ENCODE measurements at places on chromosomes 1 and 21.

DNA sequence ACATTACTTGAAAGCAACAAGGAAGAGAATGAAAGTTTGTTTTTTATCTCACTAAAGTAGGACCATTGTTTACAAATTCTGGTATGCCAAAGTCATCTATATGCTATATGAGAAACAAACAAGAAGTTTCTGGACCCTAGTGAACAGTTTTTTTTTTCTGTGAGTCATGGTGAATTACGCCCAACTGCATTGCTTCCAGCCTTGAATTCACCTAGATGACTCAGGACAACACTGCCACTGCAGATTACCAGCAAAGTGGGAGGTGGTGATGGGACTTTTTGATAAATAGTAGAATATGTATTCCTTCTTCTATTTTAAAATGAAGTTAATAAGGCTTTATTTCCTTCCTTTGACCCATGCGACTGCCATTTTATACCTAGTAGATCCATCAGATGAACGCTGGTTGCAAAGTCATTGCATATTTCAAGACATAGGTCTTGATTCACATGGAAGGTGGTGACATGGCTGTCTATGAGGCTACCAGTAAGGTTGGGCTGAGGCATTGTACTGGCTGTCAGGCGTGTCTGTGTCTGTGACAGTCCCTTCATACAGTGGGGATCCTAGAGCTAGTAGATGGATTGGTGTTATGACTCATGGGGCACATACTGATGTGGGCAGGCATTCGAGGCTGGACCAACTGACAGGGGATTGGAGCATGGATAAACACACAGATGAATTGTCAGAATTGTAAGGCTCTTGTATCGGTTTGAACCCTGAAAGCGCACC, 49.1 kb upstream of the APOBEC4 start:
- DNase-seq = no peak

GRCh38 chr21:33968995-33969348, 53.4 kb upstream of the ATP5PO start:
- DNase-seq = no peak

DNA sequence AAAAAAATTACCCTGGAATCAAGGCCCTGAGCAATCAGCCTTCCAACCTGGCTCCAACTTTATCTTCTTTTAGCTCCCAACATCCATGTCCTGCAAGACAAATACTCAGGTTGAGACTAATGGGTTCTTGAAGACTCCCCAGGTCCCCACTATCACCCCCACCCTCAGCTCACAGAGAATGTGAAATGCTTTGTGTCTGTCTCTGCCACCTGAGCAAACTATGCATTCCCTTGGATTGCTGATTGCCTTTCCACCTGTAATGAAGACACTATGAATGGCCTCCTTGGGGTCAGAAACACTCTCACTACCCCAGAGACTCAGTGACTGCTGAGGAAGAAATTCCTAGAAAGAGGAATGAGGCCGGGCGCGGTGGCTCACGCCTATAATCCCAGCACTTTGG, 121.2 kb upstream of the GALNT2 start:
- DNase-seq = no peak

- DNase-seq = peak; percentile 76
Observed at GRCh38 chr1:111032295-111032897, 68.7 kb upstream of the LRIF1 start.

DNA sequence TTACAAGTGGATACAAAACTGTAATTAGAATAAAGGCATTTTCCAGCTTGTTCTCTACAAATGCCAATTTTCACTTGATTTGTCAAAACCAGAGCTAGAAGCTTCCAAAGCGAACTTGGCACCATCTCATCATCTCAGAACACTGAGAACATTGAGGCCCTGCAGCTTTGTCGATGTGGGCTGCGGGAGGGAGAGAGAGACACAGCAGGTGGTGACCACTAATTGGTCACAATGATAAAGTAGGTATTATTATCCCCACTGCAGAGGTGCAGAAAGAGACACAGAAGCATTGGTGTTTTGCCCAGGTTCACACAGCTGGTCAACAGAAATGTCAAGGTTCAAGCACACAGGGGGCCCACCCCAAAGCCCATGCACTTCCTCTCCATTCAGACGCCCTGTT, 72.2 kb upstream of the KRTAP19-8 start:
- DNase-seq = no peak

DNA sequence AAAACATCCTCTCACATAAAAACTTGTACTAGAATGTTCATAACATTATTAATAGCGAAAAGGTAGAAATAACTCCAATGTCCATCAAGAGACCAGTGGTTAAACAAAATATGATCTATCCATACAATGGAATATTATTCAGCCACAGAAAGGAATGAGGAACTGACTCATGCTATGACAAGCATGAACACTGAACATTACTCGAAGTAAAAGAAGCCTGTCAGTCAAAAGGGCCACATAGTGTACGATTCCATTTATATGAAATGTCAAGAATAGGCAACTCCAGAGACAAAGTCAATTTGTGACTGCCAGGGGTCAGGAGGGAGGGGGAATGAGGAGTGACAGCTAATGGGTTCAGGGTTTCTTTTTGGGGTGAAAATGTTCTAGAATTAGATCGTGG, 2.3 kb downstream of the VPS26C start:
- no peak for DNase-seq

- no peak for DNase-seq
Observed at GRCh38 chr1:6688001-6688400, 13.6 kb downstream of the DNAJC11 start.

DNA sequence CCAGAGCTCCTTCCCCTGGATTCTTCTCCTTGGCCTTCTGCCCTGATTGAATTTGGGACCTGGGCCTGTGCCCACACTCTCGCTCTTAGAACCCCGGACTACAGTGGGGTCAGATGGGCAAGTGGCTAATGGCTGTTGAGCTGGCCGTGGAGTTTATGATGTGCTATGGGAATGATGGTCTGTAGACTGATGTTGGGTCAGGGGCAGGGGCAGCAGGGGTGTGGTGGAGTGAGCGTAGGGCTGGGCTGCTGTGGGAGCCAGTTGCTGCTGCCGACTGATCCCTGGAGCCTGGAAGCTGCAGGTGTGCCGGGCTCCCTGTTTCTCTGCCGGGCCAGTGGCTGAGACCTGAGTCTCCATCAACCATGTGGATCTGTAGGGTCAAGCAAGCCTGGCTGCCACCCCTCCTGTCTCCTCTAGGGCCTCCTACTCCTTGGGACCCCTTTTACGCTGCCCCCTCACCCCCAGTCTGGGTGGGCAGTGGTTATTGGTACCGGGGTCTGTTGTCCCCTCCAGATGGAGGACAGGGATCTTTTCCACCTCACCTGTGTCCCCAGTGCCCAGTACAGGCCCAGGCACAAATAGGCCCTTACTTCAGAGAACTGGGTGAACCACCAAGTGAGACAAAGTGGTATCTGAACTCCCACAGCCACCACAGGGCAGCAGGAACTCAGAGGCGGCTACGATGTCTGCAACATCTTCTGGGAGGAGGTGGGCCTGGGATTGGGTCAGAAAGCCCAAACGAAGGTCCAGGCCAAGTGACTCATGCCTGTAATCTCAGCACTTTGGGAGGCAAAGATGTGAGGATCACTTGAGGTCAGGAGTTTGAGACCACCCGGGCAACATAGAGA, 5.1 kb downstream of the PODN start:
- no peak for DNase-seq

- no peak for DNase-seq
Observed at GRCh38 chr1:119808491-119808890, 2.8 kb downstream of the REG4 start.

- no peak for DNase-seq
Observed at GRCh38 chr1:213050745-213051126, 305 bp upstream of the RPS6KC1 start.

GRCh38 chr1:109539676-109540075, at the start of gene GPR61:
Gene GPR61, plus strand, starts transcription at chr1:109539872. Its CDS starts 3,151 bp downstream, at chr1:109543023.
- no peak for DNase-seq

DNA sequence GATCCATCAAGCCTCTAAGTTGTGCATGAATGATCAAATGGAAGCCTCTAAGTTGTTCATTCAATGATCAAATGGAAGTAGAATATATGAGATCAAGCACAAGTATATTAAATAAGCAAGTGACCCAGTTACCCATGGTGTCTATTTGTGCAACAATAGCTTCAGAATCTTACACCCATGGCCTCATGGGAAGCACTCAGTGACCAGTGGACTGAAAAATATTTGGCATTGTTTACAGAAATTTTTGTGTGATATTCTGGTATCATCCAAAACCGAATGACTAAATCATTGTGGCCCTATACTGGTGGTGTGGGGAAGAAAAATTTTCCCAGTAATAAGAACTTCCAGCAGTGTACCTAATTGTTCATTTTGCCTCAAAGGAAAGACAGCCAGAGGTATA, 46.6 kb downstream of the DUSP10 start:
- no peak for DNase-seq

DNA sequence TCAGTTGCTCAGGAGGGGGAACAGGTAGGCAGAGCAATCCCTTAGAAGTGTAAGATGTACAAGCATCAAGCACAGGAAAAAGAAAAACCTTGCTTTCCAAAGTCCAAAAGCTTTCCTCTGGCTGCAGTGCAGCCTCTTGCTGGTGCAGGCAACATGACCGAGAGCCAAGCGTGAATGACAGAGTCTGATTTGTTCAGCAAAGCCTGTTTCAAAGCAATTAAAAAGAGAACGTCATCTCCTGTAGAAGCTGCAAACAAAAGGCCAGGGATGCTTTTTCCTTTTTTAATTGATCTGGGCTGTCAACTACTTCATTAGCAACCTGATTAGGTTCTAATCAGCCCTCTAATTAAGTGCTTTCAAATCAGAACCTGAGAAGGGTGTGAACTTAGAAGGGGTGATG, 38.2 kb upstream of the PLA2G2C start:
- no peak for DNase-seq

DNA sequence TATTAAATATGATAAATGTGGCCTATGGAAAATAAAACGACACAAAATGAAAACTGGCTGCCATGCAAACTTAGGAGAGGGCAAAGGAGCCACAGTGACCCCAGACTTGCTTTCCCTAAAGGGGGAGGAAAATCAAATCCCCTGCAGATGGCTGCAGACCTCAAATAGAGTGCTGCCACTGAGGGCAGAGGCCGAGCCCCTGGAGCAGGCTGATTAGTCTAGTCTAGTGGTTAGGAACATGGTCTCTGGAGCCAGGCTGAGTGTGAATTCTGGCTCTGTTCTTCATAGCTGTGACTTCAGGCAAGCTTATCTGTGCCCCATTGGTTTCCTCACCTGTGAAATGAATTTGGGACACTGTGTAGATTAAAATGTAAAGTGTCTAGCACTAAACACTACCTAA, 60.8 kb downstream of the ITPKB start:
- no peak for DNase-seq

- no peak for DNase-seq
Observed at GRCh38 chr1:64127297-64127696, 76.1 kb upstream of the UBE2U start.

GRCh38 chr1:172931761-172932160, 119.0 kb downstream of the TNFSF18 start:
- DNase-seq = no peak

- DNase-seq = no peak
Observed at GRCh38 chr1:162168261-162168660, 98.8 kb downstream of the NOS1AP start.

- DNase-seq = peak; percentile 74
Observed at GRCh38 chr1:12001249-12001917, 17.9 kb upstream of the MIIP start.

DNA sequence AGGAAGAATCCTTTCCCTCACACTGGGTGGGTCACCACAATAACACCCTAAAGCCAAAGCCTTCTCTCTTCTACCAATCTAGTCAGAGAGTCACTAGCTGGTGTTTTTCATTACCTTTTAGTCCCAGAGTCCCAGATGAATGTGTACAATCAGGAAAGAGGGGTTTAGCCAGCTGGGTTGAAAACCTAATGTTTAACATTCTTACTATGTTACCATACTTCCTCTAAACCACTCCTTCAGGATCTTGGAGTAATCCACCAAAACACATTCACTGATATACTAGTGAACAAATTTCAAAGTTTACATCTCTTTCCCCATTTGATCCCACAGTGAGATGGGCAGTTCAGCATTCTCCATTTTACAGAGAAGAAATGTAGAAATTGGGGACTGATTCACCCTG, 9.7 kb downstream of the LPAR3 start:
- no peak for DNase-seq

DNA sequence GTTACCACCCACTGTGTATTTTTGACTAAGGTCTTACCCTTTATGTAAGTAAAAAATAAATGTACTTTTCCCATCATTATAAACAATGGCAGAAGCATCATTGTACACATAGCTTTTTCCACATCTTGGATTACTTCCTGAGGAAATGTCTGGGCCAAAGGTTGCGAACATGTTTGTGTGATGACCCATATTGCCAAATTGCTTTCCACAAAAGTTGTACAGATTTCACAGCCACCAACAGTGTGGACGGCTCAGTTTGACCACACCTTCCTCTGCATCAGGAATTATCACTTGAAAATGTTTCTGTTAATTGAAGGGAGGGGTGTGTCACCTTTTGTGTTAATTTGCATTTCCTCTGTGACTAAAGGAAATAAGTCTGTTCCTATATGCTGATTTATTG, 25.7 kb downstream of the AKNAD1 start:
- no peak for DNase-seq
